ENCODE measurements at places on chromosomes 6 and 20. TPM values are rescaled to one million over a fixed set of nuclear protein-coding genes. Genes with fewer than 3 reads are reported as not detected.
A peak's percentile ranks its signal among the peaks of the same experiment; 100 is the strongest.

- no peak overlapping the region for H3K27ac ChIP-seq
- no peak for DNase-seq
- no peaks in the 10 kb centered on the region for H3K36me3 ChIP-seq
- no peaks in the 10 kb centered on the region for H3K27me3 ChIP-seq
- no peaks in the 10 kb centered on the region for H3K4me1 ChIP-seq
- H3K4me3 ChIP-seq, result no peak overlapping the region
Observed at GRCh38 chr6:5976811-5977210, 29.9 kb downstream of the NRN1 start.

DNA sequence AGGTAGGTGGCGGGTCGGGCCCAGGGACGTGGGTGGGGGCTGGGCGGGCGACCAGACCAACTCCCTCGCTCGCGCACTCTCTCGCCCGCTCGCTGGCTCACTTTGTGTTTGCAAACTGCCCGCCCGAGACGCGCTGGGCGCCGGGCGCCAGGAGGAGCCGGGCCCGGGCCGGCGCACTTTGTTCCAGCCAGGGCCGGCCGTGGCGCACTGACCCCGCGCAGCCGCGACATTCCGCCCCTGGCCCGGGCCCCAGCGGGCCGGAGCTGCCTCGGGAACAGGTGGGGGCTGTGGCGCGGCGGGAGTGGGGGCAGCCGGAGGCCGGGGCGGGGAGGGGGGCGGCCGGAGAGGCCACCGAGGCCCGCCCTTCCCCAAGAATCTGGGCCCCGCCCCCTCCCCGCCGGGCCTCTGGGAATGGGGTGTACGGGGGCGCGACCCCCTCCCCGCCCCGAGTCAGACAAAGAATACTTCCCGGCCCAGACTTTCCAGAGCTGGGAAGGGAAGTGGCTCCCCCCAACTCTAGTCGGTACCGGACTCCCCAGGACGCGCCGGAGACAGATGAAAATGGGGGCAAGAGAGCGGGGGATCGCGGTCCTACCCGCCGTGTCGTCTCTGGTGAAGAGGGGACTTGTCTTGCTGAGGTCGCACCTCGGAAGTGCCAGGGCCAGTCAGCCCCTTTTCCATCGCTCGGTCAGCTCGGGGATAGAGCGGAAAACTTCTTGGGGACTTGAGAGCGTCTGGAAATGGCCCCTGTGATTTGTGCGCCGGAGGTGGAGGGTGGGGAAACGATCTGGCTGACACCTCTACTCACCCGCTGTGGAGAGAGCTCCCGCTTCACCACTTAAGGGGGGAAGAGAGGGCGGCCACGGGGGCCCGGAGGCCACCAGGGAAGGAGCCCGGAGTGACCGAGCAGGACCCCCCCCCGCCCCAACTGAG, 951 bp downstream of the FOXP4 start:
- peaks cover 6% of the 10 kb centered on the region for H3K27me3 ChIP-seq
- H3K4me1 ChIP-seq, result peaks cover 8% of the 10 kb centered on the region
- H3K4me3 ChIP-seq, result peak overlapping the region; percentile 93
- peaks cover 5% of the 10 kb centered on the region for H3K36me3 ChIP-seq

DNA sequence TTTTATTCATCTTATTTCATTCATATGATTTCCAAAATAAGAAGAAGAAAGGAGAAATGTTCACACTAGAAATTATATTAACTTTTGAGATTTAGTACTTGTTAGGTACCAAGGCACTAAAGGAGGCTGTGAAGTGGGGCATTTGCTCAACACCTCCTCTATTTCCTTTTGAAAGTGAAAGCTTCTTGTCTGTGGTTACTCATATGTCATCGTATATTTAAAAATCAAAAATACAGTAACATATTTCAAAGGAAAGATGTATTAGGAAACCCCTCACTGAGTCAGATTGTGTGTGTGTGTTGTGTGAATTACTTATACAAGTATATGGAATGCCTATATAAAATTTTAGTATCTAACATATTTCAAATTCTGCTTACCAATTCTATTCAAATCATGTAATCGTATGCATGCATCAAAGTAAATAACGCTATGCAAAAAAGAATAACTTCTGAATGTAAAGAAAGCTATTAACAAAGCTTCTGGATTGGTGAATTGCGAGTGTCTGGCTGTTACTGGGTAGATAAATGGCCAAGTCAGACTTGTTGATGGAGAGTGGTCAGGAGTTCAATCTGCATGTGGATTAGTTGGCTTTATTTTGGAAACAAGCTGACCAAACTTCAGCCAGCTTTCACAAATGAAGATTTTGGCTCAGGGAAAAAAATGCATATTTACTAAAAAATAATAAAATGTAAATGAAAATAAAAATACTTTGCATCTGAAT, 70.9 kb downstream of the PACRG start:
- no peak for DNase-seq
- no peaks in the 10 kb centered on the region for H3K36me3 ChIP-seq
- no peaks in the 10 kb centered on the region for H3K4me1 ChIP-seq

GRCh38 chr6:153130515-153131036, 506 bp downstream of the RGS17 start:
- no peaks in the 10 kb centered on the region for H3K36me3 ChIP-seq
- H3K27me3 ChIP-seq, result peaks cover 2% of the 10 kb centered on the region
- H3K4me3 ChIP-seq, result peak overlapping the region; percentile 62
- H3K4me1 ChIP-seq, result no peaks in the 10 kb centered on the region
- no peak for DNase-seq
- H3K27ac ChIP-seq, result peak overlapping the region; percentile 43

RHAG gene
- not detected for total RNA-seq

MUCL3 gene
- total RNA-seq, result not detected
